ENCODE measurements at places on chromosomes 12 and 14.

- DNase-seq, result no peak
Observed at GRCh38 chr14:75979648-75980565, 1.9 kb downstream of the TGFB3 start.

- no peak for DNase-seq
Observed at GRCh38 chr14:52356025-52356424, 41.9 kb downstream of the PTGER2 start.

- no peak for DNase-seq
Observed at GRCh38 chr14:57987596-57988300, 121.9 kb upstream of the SLC35F4 start.

DNA sequence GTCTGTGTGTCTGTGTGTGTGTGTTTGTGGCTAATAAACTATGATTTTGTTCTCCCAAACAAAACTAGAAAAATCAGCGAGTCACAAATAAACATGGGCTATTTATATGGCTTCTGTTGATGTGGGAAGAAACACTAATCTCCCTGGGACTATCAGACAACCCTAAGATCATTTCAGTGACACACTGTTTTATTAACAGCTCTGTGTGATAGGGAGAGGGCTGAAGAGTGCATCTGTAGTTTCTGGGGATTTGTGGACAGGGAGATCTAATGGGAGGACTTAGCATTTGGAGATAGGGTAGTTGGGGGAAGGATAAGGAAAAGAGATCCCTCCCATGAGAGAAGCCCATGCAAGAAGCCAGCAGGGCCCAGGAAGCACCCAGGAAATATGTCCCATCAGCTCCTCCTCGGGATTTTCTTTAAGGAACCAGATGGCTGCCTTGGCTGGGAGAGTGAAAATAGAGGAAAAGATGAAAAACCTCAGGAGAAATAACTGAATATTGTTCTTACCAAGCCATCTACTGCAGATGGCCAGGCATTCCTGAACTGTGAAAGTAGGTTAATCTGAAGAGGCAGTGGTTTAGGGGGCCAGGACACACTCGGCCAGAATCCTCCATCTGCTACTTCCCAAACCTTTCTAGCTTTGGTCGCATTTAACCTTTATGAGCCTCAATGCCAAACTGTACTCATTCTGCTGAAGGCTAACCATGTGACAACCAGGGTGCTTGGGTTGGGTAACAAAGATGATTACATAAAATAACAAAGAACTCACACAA is 253.4 kb downstream of the BTG1 start:
- no peak for DNase-seq

DNA sequence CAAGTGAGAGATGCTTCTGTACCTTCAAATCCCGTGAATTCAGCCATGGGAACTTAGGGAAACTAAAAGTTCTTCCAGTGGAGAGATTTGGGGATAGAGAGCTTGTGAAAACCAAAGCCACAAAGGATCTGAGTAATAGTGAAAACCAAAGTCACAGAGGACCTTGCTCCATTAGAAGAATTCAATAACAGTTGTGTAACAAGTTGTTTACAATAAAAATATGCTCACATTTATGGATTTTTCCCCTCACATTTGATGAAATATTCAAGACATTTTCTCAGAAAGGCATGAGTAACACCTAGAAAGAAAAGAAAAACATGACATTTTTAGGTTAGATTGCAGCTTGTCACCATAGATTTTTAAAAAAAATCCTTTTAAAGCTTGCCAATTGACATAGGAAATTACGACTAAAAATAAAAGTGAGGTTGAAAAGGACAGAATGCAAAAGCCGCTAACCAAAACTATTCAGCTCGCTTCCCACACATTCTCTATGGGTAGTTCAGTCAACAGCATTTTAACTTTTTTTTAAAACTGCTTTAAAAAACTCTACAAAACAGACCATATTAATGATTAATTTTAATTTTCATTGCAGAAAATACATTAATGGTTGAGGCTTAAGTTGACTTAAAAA is 113.2 kb downstream of the CAND1 start:
- no peak for DNase-seq

DNA sequence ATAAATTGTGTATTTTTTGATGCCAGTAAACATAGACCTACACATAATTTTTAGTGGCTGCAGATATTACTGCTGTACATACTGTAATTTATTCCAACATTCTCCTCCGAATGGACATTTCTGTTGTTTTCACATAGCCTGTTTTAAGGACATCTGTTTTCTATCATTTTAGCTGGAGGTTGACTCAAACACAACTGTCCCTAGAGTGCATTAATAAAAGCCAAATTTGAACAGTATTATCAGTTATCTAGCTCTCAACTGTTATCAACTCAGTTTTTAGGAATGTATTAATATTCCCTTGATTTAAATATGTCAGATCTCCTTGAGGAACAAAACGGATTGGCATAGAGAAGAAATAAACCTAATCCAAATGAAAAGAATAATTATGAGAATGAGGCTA is 17.2 kb upstream of the PIWIL1 start:
- DNase-seq, result no peak

All from erythroblast (primary cell).